Psoas muscle (tissue), 8 donors: ENCODE measurements at places on chromosomes 3 and 15. TPM values are rescaled to one million over a fixed set of nuclear protein-coding genes. Genes with fewer than 3 reads are reported as not detected.

The ETV5 gene
- polyA plus RNA-seq: 7.9 TPM

The DAPK2 gene
- 13.4 TPM for polyA plus RNA-seq

The KLHL40 gene
- 822 TPM for polyA plus RNA-seq

The P2RY13 gene
- 0.12 TPM for polyA plus RNA-seq

The PLS1 gene
- 1.1 TPM for polyA plus RNA-seq

The SENP8 gene
- 3.3 TPM for polyA plus RNA-seq

The MYH15 gene
- polyA plus RNA-seq: 0.06 TPM

The ZIC1 gene
- 2.3 TPM for polyA plus RNA-seq

The ROBO2 gene
- polyA plus RNA-seq: 0.06 TPM

The PLSCR5 gene
- not detected for polyA plus RNA-seq
